ENCODE measurements at places on chromosomes 16 and 17. TPM values are rescaled to one million over a fixed set of nuclear protein-coding genes. Genes with fewer than 3 reads are reported as not detected.

DNA sequence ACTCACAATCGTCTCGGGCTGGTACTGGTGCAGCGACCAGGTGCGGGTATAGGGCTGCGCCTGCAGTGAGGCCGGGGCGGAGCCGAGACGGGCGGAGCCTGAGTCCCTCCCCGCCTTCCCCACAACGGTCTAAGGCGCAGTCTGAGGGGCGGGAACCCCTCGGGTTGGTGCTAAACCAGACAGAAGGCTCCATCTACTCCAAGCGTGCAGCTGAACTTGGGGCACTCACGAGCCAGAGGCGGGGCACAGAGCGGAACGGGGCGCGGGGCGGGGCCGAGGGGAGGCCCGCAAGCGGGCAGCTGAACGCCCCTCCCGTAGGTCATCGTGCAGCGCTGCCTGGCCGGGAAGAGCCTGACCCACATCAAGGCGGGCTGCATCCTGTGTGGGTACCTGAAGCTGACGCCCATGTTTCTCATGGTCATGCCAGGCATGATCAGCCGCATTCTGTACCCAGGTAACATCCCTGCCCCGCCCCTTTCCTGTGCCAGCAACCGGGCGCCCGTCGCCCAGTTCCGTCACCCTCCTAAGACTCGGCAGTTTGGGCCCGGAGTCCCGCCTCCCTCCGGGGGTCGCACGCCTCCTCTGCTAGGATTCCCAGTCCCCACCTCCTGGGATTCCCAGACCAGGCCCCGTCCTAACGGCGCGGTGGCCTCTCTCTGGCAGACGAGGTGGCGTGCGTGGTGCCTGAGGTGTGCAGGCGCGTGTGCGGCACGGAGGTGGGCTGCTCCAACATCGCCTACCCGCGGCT lies 5.0 kb downstream of the SLC5A2 start:
- peak overlapping the region; percentile 69 for H3K27ac ChIP-seq
- H3K4me3 ChIP-seq, result peak overlapping the region; percentile 79
- DNase-seq, result peak; percentile 72
- H3K36me3 ChIP-seq, result peaks cover 5% of the 10 kb centered on the region

SPN gene
- 339 TPM for total RNA-seq

DNA sequence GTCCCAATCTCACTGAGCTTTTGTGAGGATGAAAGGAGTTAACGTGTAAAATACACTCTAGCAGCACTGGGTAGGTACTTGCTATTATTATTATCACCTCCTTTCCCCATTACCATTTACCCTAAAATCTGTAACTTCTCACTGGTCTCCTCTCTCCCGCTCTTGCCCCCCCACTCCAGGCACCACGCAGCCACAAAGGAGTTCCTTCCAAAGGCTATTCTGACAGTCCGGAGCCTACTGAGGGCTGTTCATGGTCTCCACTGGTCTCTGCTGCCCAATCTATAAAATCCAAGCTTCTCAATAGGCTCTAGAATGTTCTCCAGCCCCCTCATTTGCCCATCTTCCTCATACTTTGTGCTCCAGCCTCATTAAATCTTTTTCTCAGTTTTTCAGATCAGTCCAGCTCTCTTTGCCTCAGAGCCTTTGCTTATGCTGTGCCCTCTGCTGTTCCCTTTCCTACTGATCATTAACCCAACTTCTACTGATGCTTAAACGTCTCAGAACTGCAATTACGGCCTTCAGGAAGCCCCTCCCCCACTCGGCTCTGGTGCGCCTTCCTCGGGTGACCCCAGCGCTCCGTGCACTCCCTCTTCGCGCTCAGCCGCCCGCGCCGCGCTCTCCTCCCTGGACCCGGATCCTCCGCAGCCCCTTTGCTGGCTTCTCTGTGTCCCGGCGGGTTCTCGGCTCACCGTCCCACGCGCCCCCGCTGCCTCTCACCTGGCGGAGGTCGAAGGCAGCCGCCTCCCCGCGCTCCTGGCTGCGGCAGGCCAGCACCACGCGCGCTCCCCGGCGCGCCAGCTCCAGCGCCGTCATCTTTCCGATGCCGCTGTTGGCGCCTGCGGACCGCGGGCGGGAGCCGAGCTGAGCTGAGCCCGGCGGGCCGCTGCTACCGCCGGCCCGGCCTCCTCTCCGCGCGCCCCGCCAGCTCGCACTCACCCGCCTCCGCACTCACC lies 737 bp downstream of the DHRS13 start:
- H3K27ac ChIP-seq, result peak overlapping the region; percentile 86
- H3K36me3 ChIP-seq, result peaks cover 46% of the 10 kb centered on the region
- DNase-seq, result peak; percentile 68
- H3K4me1 ChIP-seq, result peaks cover 40% of the 10 kb centered on the region

GRCh38 chr17:13465678-13466077 lies 136.1 kb downstream of the HS3ST3A1 start:
- no peaks in the 10 kb centered on the region for H3K36me3 ChIP-seq
- no peaks in the 10 kb centered on the region for H3K27me3 ChIP-seq
- no peak overlapping the region for H3K4me3 ChIP-seq
- no peak for DNase-seq

MAPK8IP3 gene
- 82.7 TPM for total RNA-seq

PRSS8 gene
- total RNA-seq, result not detected

KCNG4 gene
- total RNA-seq, result not detected

DNA sequence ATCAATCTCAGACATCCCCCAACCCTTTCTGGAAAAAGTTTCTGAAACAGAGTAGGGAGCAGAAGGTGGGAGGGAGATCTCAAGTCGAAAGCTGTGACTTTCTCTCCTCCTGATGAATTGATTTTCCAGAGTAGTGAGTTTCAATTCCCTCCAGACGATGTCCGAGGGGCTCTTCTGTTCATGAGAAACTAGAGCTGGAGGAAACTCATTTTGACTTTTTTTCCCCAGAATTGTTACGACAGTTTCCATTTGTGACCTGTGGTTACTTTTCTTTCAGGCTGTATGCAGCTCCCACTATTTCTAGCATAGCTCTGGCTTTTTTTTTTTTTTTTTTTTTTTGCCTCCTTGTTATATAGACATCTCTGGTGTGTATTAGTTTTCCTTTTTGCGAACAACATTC lies 422.1 kb upstream of the SALL1 start:
- no peaks in the 10 kb centered on the region for H3K36me3 ChIP-seq
- no peak for DNase-seq
- H3K4me1 ChIP-seq, result no peaks in the 10 kb centered on the region
- no peak overlapping the region for H3K4me3 ChIP-seq
- H3K27ac ChIP-seq, result no peak overlapping the region
- no peaks in the 10 kb centered on the region for H3K27me3 ChIP-seq

C17orf113 gene
- 0.24 TPM for total RNA-seq

DNA sequence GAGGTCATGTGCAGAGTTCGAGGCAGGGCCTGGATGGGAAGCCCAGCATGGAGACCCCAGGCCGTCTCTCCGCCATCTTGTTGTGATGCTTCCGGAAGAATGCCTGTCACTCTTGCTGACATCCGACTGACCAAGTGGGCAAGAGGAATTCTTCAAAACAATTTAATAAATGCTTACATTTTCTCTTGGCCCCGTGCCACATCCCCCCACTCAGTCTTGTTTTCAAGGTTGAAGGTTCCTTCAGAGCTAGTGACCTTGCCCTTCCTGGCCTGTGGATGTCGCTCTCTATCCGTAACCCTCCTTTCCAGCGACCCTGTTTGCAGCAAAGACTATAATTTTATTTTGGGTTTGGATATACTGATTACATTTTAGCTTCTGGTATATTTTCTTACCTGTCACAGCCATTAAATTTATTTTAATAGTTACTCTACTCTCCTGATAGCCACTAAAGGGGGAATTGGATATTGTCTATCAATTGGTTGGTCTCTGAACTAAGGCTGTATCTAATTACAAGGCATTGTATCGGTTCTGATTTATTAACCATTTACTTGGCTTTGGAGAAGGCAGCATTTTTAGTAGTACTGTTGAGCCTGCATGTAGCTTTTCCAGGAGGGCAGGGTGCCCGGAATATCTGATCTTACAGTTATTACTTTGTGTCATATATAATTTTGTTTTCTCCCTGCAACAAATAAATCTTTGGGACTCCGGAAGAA lies 264.5 kb downstream of the WWOX start:
- H3K36me3 ChIP-seq, result no peaks in the 10 kb centered on the region
- no peak overlapping the region for H3K27ac ChIP-seq
- DNase-seq, result no peak
- H3K4me1 ChIP-seq, result no peaks in the 10 kb centered on the region
- no peak overlapping the region for H3K4me3 ChIP-seq

DNA sequence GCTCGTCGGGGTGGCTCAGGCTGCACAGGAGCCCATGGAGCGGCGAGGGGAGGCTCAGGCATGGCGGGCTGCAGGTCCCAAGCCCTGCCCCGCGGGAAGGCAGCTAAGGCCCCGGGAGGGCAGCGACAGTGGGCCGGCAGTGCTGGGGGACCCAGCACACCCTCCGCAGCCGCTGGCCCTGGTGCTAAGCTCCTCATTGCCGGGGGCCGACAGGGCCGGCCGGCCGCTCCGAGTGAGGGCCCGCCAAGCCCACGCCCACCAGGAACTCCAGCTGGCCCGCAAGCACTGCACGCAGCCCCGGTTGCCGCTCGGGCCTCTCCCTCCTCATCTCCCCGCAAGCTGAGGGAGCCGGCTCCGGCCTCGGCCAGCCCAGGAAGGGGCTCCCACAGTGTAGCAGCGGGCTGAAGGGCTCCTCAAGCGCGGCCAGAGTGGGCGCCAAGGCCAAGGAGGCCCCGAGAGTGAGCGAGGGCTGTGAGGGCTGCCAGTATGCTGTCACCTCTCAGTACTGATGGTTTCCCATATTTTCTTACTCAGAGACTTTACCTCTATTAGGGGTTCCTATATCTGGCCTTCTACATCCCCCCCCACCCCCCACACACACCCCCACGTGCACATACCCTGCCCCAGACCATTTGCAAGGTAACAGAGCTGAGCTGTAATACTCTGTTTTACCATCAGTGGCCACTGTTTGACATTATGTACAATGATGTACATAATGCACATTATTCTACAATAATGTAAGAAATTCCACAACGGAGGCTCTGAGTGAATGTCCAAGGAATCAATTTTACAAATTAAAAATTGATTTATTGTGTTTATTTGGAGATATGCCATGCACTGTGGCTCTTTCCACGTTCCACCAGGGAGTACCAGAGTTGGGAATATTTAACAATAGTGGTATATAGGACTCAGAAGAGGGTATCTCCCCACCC lies 3.7 kb upstream of the VAT1L start:
- H3K27me3 ChIP-seq, result peaks cover 30% of the 10 kb centered on the region
- H3K4me1 ChIP-seq, result peaks cover 4% of the 10 kb centered on the region
- H3K27ac ChIP-seq, result no peak overlapping the region
- H3K4me3 ChIP-seq, result no peak overlapping the region
- no peaks in the 10 kb centered on the region for H3K36me3 ChIP-seq

DNA sequence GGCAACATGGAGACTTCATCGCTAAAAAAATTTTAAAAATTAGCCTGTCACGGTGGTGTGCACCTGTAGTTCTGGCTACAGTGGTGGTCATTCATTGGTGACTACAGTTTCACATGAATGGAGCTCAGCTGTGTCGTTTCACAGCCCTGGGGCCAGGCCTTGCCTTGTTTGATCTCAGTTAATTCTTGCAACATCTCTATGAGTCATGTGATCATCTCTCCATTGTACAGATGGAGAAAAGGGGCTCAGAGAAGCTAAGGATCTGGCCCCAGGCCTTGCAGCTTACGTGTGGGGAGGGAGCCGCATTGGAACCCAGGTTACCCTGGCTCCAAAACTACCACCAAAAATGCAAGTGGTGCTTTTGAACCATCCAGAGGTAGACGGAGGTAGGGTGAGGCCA lies 49.4 kb downstream of the GDE1 start:
- H3K36me3 ChIP-seq, result no peaks in the 10 kb centered on the region
- no peak overlapping the region for H3K4me3 ChIP-seq
- no peaks in the 10 kb centered on the region for H3K4me1 ChIP-seq
- H3K27ac ChIP-seq, result no peak overlapping the region
- DNase-seq, result no peak

HOXB2 gene
- total RNA-seq, result 17.7 TPM

DNA sequence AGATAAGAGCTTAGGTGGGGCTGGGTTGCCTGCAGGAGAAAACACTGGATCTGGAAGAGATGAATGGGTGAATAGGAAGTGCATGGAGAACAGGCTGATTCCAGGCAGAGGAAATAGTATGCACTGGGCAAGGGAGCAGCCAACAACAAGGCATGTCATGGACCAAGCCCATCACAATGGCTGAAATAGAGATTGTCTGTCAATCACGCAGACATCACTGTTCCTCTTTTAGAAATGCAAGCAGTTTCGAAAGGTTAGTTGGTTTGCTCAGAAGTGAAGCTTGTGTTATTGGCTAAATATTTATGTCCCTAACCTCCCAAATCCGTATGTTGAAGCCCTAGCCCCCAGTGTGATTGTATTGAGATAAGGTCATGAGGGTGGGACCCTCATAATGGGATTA lies 621.7 kb upstream of the CDH11 start:
- H3K36me3 ChIP-seq, result no peaks in the 10 kb centered on the region
- H3K27me3 ChIP-seq, result no peaks in the 10 kb centered on the region
- H3K27ac ChIP-seq, result no peak overlapping the region
- DNase-seq, result no peak
- no peaks in the 10 kb centered on the region for H3K4me1 ChIP-seq

GRB7 gene
- 0.37 TPM for total RNA-seq

DUS2 gene
- total RNA-seq, result 24.1 TPM

- no peaks in the 10 kb centered on the region for H3K27me3 ChIP-seq
- H3K4me3 ChIP-seq, result no peak overlapping the region
These were observed 2.2 kb upstream of the ATF7IP2 start for GRCh38 chr16:10383626-10384025.

- H3K27me3 ChIP-seq, result no peaks in the 10 kb centered on the region
- no peak overlapping the region for H3K27ac ChIP-seq
- no peaks in the 10 kb centered on the region for H3K4me1 ChIP-seq
These were observed 14.0 kb upstream of the RBFOX3 start for GRCh38 chr17:79624718-79625478.

DNA sequence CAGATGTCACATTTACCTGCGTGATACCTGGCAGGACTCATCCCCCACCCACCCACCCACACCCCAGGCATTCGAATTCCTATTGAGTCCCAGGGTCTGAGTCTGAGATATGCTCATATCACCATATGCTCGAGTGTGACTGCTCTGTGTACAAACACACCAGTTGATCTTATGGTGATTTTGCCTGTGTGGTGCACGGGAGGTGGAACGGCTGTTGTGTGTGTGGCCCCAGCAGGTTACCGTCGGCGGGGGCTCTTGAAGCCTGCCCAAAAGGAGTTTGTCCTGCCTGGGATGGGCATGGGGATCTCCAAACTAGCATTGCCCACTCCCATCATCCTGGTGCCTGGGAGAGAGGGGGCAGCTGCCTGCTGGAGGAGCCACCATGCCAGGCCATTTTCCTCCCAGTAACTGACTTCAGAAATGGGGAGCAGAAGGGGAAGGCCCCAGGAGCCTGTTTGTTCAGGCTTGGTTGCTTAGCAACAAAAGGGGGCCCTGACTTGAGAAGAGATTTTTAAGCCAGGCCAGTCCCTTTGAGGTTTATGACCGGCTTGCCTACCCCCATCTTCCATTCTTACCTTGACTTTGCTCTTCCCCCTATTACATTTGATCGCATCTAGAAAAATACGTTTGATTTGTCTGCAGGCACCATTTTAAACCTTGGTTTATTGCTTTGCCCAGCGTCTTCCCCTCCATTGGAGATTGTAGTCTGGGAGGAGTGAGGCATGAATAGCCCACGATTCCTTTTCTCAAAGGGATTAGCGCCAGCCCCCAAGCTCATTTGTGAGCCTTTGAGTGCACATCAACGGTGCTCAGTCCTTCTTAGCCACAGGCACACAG lies 217.7 kb downstream of the CCDC182 start:
- no peak overlapping the region for H3K27ac ChIP-seq
- no peak overlapping the region for H3K4me3 ChIP-seq
- peaks cover 51% of the 10 kb centered on the region for H3K4me1 ChIP-seq

Measured in activated CD8-positive, alpha-beta T cell treated with anti-CD3 and anti-CD28 coated beads, Interleukin-2, amount 10 ng/mL, durations not matched to agents 7 days and 5 days (primary cell).